ENCODE measurements at places on chromosomes 13 and 19. TPM values are rescaled to one million over a fixed set of nuclear protein-coding genes. Genes with fewer than 3 reads are reported as not detected.

GRCh38 chr13:25980255-25980654 lies 71.6 kb downstream of the SHISA2 start:
- no peaks in the 10 kb centered on the region for H3K36me3 ChIP-seq
- peaks cover 6% of the 10 kb centered on the region for H3K4me1 ChIP-seq
- no peak overlapping the region for H3K4me3 ChIP-seq
- H3K27ac ChIP-seq = no peak overlapping the region
- DNase-seq = no peak
- peaks cover 4% of the 10 kb centered on the region for H3K27me3 ChIP-seq

DNA sequence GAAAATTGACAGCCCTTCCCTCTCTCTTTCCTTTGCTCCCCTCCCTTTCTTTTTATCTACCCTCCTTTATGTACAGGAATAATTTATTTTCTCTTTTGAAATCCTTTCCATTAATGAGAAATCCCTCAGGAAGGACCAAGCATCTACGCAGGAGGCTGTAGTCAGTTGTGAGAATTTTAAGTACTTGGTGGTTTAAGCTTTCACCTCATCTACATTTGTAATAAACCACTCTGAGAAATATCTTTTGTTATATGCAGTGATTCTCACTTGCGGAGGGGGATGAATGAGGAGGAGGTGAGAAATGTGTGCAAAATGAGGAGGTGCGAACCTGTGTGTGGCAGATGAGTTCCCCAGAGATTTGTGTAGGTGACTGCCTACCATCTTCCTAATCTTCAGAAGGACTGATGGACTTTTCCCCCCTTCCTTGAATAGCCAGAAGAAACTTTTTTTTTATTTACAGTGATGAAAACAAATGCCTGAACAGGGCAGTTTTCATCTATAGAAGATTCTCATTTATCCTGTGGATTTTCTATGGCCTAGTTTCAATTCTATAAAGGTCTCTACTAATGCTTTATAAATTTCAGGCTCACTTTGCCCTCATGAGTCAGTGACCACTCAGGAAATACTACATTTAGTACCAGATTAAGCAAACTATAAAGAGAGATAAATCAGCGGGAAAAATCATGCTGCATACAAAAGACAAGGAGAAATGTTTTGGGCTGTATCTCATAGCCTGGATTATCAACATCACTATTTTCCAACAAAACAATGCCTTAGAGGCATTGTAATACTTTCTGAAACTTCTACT lies 118.3 kb downstream of the LHFPL6 start:
- H3K27me3 ChIP-seq = peaks cover 12% of the 10 kb centered on the region
- H3K36me3 ChIP-seq = no peaks in the 10 kb centered on the region
- no peaks in the 10 kb centered on the region for H3K4me1 ChIP-seq
- H3K4me3 ChIP-seq = no peak overlapping the region
- no peak overlapping the region for H3K27ac ChIP-seq

- no peaks in the 10 kb centered on the region for H3K36me3 ChIP-seq
- H3K27ac ChIP-seq = no peak overlapping the region
- DNase-seq = no peak
- no peak overlapping the region for H3K4me3 ChIP-seq
These were observed 326.2 kb downstream of the TSHZ3 start for GRCh38 chr19:31023038-31023437.

DNA sequence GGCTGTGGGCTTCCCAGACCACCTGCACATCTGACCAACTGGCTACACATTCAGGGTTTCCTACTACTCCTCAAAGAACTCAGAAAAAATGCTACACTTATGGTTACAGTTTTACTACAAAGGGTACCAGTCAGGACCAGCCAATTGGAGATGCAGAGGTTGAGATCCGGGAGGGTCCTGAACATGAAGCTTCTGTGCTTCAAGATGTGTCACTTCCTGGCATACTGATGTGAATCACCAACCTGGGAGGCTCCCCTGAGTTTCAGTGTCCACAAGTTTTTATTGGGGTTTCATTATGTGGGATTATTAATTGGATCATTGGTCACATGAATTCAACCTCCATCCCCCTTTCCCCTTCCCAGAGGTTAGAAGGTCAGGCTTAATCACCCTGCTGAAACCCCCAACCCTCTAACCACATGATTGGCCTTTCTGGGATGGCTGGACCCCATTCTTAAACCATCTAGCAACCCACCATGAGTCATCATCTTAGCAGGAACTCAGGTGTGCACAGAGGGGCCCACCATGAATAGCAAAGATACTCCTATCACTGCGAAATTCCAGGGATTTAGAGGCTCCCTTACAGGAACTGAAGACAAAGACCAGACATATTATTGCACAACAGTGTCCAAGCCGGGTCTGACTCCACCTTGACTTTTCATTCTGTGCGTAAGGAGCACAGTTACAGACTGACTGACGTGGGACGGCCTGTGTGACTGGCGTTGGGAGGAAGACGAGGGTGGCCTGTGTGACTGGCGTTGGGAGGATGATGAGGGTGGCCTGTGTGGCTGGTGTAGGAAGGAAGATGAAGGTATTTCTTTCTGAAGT lies 90.7 kb downstream of the ATP8A2 start:
- no peak overlapping the region for H3K4me3 ChIP-seq
- H3K36me3 ChIP-seq = no peaks in the 10 kb centered on the region
- no peak for DNase-seq
- H3K27ac ChIP-seq = no peak overlapping the region

DNA sequence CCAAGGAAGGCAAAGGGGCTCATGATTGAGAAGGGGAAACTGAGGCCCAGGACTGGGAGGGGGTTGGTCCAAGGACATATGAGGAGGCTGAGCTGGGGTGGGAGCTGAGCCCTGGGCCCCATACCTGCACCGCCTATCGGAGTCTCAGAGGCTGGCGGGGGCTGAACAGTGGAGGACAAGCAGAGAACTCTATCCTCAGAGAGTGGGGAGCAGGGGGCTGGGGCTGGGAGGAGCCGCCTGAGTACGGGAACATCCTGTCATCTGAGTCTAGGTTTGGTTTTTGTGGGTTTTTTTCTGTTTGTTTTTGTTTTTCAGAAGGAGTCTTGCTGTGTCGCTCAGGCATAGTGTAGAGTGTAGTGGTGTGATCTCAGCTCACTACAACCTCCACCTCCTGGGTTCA lies 6.2 kb downstream of the ARRDC2 start:
- H3K27ac ChIP-seq = peak overlapping the region; percentile 98
- H3K27me3 ChIP-seq = no peaks in the 10 kb centered on the region
- peaks cover 52% of the 10 kb centered on the region for H3K36me3 ChIP-seq
- peaks cover 62% of the 10 kb centered on the region for H3K4me1 ChIP-seq
- peak overlapping the region; percentile 67 for H3K4me3 ChIP-seq

RFPL4A gene
- not detected for total RNA-seq

DNA sequence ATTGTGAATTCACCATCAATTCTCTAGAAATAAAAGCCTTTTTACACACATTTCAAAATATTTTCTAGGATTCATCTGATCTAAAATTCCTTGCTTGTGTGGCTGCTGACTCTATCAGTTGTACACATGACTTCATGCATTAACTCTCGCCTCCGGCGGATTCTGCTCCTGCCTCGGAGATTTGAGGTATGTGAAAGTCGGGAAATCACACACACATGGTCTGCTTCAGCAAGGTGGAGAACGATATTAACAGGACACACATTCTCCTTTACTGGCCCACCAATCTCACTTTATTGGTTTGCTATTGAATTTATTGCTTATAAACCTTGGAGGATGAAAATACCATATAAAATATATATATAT lies 855.7 kb downstream of the SLITRK5 start:
- H3K4me3 ChIP-seq = no peak overlapping the region
- no peak for DNase-seq

RNF225 gene
- 0.35 TPM for total RNA-seq
